ENCODE measurements at places on chromosomes 2 and 18.
A peak's percentile ranks its signal among the peaks of the same experiment; 100 is the strongest.

DNA sequence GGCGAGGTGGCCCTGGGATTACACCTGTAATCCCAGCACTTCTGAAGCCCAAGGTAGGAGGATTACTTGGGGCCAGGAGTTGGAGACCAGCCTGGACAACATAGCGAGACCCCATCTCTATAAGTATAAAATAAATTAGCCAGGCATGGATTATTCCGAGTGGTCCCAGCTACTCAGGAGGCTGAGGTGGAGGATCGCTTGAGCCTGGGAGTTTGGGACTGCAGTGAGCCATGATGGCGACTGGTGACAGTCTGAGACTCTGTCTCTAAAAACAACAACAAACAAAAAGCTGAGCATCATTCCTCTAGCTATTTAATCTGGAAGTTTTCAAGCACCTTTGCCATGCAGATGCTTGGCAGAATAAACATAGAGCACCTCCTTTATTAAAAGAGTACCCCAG is 21.8 kb upstream of the FAHD2A start:
- DNase-seq, result no peak

DNA sequence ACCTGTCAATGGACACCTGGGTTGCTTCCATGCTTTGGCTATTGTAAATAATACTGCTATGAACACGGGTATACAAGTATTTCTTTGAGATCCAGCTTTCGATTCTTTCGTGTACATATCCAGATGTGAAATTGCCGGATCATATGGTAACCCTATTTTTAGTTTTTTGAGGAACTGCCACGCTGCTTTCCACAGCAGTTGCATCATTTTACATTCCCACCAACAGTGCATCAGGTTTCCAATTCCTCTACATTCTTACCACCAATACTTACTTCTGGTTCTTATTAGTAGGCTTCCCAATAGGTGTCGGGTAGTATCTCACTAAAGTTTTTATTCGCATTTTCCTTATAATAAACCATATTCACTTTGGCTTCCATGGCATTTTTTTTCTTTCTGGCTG is 69.6 kb downstream of the PID1 start:
- DNase-seq, result no peak

DNA sequence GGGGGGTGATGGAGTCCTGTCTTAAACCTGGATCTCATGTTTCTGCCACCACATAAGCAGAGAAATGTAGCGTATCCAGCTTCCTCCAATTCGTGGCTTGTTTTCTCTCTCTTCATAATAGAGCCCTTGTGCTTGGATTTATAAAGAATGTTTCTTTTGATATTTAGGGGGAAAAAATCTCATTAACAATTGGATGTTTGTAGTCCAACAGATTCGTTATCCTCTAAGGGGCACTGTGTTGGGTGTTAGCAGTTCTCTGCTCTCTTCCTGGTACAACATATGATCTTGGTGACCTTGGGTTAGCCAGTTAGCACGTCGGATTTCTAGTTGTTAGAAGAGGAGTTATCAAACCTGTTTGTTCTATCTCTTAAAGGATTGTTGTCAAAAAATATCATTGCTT is 127.8 kb downstream of the FMNL2 start:
- DNase-seq, result no peak

DNA sequence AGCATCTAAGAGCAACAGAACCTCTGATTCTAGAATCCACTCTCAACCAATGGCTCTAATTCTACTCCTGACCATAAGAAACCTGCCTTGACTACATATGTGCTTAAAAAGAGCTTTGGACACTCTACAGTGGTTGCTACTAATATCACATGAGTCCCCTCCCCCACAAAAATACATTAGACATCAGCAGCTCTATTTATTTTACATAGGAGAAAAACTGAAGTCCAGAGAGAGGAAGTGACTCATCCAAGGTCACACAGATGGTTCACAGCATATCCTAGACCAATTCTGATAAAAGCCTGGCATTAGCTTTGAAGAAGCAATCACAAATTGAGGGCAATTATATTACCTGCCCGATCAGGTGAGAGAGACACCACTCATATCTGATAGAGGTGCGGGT is 49.8 kb downstream of the ALK start:
- no peak for DNase-seq

GRCh38 chr18:9433671-9434121 is 41.6 kb upstream of the RALBP1 start:
- no peak for DNase-seq

DNA sequence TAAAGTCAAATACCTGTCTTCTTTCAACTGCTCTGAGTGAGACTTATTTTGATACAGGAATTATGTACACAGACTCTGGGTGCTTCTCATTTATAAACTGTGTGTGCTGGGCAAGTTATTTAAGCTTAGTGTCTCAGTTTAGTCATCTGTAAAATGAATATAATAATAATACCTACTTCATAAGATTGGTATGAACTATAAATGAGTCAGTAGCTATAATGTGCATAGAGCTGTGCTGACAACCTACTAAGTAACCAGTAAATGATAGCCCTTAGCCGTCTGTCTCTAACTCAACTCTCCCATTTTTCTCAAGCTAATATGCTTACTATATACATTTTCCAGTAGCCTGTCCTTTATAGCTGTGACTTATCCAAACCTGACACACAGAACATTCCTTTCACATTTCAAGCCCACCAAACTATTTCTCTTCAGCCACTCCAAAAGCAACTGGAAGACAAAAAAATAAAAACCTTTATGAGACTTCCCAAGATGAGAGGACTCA is 319.8 kb downstream of the ETAA1 start:
- no peak for DNase-seq

- no peak for DNase-seq
Observed at GRCh38 chr2:239299218-239299939, 101.4 kb downstream of the HDAC4 start.

DNA sequence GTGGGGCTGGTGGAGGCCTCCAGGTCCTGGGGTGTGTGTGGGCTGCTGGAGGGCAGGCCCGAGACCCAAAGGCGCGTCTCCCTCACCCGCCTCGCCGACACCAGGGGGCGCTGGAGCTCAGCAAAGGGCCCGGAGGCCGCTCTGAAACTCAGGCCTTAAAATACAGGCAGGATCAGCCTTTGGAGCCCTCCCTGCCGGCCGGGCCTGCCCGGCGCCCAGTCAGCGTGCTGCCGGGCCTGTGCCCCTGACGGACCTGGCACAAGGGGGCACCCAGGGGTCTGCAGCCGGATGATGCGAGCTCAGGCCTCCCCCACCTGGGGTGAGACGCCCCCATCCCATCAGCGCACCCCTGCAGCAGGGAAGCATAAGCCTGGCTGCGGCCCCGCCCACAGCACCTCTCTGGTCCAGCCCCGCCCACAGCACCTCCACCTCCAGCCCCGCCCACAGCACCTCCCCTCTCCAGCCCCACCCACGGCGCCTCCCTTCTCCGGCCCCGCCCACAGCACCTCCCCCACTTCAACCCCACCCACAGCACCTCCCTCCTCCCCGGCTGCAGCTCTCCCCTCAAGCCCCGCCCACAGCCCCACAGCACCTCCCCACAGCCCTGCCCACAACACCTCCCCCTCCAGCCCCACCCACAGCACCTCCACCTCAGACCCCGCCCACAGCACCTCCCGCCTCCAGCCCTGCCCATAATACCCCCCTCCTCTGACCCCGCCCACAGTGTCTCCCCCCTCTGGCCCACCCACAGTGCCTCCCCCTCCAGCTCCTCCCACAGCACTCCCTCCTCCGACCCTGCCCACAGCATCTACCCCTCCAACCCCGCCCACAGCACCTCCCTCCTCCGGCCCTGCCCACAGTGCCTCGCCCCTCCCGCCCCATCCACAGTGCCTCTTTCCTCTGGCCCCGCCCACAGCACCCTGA is 92.8 kb upstream of the OTOS start:
- peak; percentile 21 for DNase-seq

- peak; percentile 32 for DNase-seq
Observed at GRCh38 chr2:95062242-95063085, 37.0 kb downstream of the MAL start.

DNA sequence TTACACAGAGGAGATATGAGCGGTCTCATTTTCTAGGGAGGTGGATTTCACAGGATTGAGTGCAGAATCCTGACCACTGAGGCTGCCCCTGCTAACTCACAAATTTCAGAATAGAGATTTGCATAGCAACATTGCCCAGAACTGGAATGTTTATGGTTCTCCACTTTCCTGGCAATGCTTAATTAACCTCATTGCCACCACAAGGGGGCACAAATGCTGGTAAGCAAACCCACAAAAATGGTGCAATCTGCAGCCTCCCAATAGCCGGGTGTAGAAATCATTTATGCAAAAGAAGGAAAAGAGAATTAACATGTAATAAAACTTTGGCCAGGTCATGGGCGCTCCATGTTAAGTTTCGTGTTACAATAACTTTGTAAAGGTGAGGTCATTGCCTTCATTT is 112.4 kb downstream of the CYRIA start:
- DNase-seq, result peak; percentile 75

- DNase-seq, result no peak
Observed at GRCh38 chr2:10522170-10522448, 74.0 kb upstream of the ODC1 start.

GRCh38 chr2:123906361-123906760 is 118.7 kb upstream of the CNTNAP5 start:
- no peak for DNase-seq

DNA sequence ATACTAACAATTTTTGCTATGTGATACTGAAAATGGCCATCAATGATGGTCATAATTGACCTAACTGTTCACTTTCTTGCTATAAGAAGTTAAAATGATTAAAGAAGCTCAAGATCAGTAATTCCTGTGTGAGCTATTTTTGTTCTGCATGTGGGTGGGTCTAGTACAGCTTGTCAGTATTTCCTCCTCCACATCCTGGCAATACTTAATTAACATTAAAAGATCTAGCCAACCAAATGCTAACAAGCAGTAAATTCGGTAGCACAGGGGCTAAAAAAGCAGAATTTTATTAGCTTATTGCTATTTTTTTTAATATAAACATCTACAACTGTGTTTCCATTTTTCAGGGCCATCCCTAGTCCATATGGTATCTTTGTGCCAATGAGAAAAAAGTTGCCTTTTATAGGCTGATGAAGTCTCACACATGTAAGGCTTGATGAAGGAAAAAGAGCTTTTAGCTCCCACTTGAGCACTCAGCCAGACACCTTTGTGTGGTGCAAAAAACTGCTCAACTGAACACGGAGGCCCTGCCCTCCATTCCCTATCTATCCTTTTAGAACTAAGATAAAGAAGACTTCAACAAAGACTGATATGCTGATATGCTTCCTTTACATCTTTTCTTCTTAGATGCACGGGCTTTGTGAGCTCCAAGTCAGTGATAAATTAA is 4.9 kb upstream of the PNO1 start:
- DNase-seq, result no peak

GRCh38 chr2:40228310-40228709 is 223.6 kb downstream of the SLC8A1 start:
- DNase-seq, result no peak

- no peak for DNase-seq
Observed at GRCh38 chr2:55966401-55967118, 43.0 kb upstream of the EFEMP1 start.

- no peak for DNase-seq
Observed at GRCh38 chr2:218827701-218828476, 3.7 kb downstream of the PRKAG3 start.

DNA sequence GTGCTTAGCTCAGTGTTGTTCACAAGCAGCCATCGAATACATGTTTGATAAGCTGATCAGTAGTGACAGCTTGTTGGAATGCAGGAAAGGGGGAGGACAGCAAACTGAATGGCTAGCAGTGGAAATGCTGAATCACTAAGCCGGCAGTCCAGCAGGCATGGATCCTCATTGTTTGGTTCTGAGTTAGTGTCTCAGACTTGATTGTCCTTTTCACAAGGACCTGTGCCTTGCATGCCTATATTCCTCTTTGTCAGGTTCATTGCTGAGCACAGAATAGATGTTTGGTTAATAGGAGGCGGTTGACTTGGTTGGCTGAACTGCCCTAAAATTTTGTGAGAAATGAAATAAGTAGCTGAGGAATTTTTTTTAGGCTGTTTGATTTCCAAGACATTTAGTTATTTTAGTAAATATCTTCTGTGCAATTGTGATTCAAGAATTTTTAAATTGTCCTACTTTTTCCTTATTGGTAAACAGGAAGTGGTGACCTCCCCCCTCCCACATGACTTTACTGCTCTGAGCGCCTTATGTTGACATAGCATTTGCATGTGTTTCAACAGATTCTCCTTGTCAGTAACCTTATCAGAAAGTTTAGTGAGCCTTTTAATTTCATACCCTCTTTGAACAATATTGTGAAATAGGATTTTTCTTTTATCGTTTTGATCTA is 21.4 kb upstream of the STON1 start:
- DNase-seq, result no peak

- no peak for DNase-seq
Observed at GRCh38 chr2:99890568-99891427, 251.6 kb downstream of the AFF3 start.

- DNase-seq, result no peak
Observed at GRCh38 chr2:196206804-196207203, 35.4 kb upstream of the STK17B start.

GRCh38 chr2:68434981-68435380 is 32.1 kb downstream of the FBXO48 start:
- no peak for DNase-seq

GRCh38 chr2:133362061-133362476 is 206.2 kb downstream of the NCKAP5 start:
- DNase-seq, result no peak

DNA sequence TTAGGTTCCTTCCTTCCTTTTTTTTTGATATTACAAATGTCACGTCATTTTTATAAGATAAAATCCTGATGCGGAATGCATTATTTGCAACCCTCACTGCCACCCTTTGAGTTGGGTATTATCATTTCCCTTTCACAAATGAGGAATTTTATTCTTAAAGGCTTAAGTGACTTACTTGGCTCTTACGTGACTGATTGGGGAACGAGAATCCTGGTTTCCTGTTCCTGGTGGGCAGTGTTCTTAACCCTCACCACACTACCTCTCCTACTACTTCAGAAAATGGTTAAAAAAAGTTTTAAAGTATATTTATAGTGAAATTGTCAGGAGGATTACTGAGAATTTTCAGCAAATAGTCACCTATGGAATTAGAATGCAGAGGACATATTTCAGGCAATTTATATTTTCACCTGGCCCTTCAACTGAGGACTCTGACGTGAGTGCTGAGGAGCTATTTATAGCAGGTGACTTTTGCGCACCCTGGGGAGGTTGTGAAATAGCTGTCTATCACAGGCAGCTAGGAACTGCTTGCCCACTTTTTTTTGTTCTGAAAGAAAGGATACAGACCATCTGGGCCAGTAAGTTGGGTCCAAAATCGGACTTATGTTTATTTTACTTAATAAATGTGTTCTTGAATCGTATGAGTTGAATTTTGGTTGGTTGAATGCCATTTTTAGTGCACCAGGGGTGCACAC is 18.7 kb upstream of the RASGRP3 start:
- DNase-seq, result peak; percentile 68

- no peak for DNase-seq
Observed at GRCh38 chr18:75422341-75422910, 5.1 kb downstream of the SMIM21 start.

- DNase-seq, result no peak
Observed at GRCh38 chr2:12435430-12436222, 281.1 kb upstream of the TRIB2 start.

- DNase-seq, result no peak
Observed at GRCh38 chr2:210478661-210479060, 2.1 kb upstream of the LANCL1 start.

- DNase-seq, result no peak
Observed at GRCh38 chr18:35060122-35060815, 19.1 kb downstream of the MAPRE2 start.
